Glutamatergic neuron (in vitro differentiated cells): ENCODE measurements at places on chromosomes 4 and X. TPM values are rescaled to one million over a fixed set of nuclear protein-coding genes. Genes with fewer than 3 reads are reported as not detected.

DNA sequence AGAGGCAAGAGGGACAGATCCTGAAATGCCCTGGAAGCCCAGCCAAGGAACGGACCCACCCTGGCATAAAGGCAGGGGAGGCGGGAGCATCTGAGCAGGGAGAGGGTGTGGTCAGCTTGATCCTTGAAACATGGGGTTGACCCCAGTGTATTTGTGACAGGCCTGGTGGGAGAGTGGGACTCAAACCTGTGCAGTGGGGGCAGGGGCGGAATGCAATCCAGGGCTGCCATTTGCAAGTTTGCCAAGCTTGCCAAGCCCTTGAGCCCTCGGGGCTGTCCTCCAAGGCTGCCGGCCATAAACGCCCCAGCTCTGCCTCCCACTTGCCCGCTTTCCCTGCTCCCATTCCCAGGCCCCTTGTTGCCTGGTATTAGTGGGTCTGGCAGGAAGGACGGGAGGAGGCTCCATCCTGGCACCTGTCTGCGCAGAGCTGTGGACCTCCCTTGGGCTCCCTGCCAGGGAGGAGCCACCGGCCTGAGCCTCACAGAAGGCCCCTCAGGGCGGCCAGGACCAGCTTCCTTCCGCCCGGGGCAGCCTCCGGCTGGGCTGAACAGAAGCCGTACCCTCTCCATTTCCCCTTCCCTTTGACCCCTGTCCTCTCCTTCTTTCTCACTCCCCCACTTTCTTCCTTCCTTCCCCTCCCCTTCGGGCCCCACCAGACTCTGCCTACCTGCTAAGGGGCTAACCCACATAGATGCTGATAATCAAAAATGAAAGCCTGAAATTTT, 661 bp downstream of the S100P start:
- H3K4me3 ChIP-seq, result no peak overlapping the region
- H3K27ac ChIP-seq, result peak overlapping the region; percentile 76

DNA sequence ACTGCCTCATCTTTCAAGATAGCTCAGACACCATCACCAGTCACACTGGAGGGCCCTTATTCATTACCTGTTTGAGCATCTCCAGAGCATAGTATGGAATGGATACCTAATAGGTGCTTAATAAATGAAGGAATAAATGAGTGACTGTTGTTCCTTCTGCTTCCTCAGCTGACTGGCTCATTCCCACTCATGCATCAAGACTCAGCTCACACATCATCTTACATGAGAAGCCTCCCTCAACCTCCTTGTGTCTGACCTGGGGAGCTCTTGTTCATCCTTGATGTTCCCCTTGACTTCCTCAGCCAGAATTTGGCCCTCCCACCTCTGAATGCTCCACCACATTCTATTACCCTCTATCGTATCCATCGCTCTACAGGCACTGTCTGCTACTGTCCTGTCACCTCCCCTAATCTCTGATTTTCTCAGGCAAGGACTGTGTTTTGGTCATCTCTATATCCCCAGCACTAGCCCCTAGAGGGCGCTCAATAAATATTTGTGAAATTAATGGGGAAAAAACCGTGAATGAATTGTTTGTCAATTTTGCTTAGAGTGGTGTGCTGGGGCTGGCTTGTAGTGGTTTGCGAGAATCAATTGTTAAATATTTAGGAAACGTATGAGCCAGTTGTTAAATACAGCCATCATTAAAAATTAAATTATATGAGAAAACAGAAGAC, 88.3 kb downstream of the NHSL2 start:
- no peak overlapping the region for H3K4me3 ChIP-seq
- H3K36me3 ChIP-seq, result no peaks in the 10 kb centered on the region
- H3K27me3 ChIP-seq, result no peaks in the 10 kb centered on the region
- no peak overlapping the region for H3K27ac ChIP-seq
- peaks cover 7% of the 10 kb centered on the region for H3K4me1 ChIP-seq

Gene NIPAL1
- 0.83 TPM for total RNA-seq

Gene DSPP
- total RNA-seq, result not detected

Gene RAB9A
- 14.2 TPM for total RNA-seq

Gene RPS6KA6
- total RNA-seq, result 36.0 TPM

Gene CSN1S1
- not detected for total RNA-seq

Gene GPR82
- not detected for total RNA-seq
